ENCODE measurements at places on chromosomes 1 and 21.

- no peak for DNase-seq
These were observed 319 bp downstream of the HES2 start for GRCh38 chr1:6419397-6419803.

GRCh38 chr1:212749821-212750535 lies 41.6 kb downstream of the NSL1 start:
- DNase-seq, result no peak

- DNase-seq, result no peak
These were observed 21.1 kb downstream of the ERG start for GRCh38 chr21:38477226-38477625.

GRCh38 chr1:199279067-199279466 lies 640.2 kb downstream of the PTPRC start:
- no peak for DNase-seq

GRCh38 chr1:8139383-8139782 lies 113.3 kb upstream of the ERRFI1 start:
- DNase-seq, result no peak

- DNase-seq, result no peak
These were observed 17.3 kb upstream of the TRIM67 start for GRCh38 chr1:231144416-231145193.
